NCI-H2081 treated with DMSO at 0.1 percent for 48 hours (cell line): ENCODE measurements at places on chromosomes 2 and 18.

- DNase-seq, result no peak
These were observed 10.4 kb downstream of the CHST10 start for GRCh38 chr2:100407073-100407472.

- DNase-seq, result no peak
These were observed 104.4 kb upstream of the CBLN2 start for GRCh38 chr18:72648481-72648960.

GRCh38 chr2:176002688-176003210 is 682 bp upstream of the LNPK start:
- no peak for DNase-seq

DNA sequence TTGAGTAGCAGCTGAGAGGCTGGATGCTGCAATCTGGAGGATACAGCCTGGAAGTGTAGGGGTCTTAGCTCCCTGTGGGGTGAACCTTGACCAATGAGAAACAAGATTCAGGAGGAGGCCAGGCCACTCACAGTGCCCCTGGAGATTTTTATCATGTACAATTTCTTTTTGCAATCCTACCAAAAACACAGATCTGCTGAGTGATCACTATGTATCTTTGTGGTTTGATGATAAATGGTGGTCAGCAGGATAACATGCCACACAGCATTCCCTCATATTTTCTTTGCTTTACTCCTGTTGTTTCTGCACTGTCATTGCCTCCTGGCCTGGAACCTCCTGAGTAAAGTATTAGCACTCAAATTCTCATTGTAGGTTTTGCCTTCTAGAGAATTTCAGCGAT is 357.9 kb downstream of the THSD7B start:
- no peak for DNase-seq

GRCh38 chr2:210442878-210443277 is 33.7 kb downstream of the LANCL1 start:
- no peak for DNase-seq

- no peak for DNase-seq
These were observed 247.5 kb upstream of the LRATD1 start for GRCh38 chr2:14385043-14385442.

DNA sequence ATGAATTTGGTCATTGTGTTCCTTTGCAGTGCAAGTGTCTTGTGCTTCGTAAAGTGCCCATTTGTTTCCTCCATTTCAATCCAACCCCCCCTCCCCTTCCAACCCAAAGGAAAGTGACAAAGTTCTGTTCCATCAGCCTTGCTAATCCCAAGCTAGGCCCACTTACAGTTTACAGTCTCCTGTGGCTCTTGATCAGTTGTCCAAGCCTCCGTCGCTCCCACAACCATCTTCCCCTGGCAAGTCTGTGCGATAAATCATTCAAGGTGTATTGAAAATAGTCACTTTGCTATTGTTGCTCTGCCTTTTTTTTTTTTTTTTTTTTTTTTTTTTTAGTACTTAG is 6.5 kb downstream of the POU3F3 start:
- DNase-seq, result no peak

DNA sequence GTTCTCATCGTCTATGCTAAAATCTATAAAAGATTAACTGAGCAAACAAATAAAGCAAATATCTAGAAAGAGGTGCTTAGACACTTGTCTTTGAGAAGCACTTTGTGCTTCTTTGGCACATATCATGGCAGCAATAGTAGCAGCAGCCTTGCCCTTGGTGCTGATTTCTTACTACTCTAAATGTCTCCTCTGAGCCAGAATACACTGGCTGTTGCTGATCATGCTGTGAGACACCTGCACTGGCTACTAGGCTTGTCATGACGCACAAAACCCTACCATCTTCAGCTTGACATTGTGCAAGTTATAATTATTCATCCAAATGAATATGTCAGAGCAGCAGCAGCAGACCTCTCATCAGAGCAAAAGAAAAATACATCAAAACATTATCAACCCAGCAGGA is 46.7 kb downstream of the FANCL start:
- DNase-seq, result peak; percentile 91

DNA sequence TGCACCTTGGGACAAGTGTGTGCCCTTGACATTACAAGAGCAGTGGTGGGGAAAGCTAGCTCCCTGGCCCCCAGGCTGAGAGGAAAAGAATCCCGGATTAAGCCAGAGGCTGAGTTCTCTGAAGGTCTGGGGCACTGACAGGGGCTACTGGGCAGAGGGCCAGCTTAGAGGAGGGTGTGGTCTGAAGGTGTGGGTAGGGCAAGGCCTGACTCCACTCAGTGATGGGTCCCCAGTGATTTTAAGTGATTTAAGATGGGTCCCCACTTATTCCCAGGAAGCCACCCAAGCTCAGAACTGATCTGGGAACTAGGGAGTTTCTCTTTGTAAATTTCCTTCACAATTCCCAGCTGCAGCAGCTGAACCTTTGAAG is 8.8 kb downstream of the TMEM37 start:
- no peak for DNase-seq

DNA sequence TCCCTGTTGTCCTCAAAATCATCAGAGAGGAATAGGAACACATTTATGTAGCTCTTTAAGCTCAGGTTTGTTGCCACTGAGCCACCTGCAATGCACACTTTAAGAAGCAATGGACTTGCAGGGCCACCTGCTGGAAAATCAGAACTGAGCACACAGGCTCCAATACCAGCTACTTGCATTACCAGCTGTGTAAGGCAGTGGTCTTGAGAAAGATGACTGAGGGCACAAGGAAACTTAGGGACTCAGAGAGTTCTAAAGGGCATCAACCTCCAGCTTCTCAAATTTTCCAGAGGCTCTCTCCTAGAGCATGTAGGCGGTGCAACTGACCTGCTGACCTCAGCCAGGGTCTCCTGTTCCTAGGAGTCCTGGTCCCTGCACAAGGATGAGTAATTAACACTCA is 2.5 kb upstream of the CNDP2 start:
- peak; percentile 14 for DNase-seq

GRCh38 chr2:85605406-85606115 is 3.1 kb upstream of the TMEM150A start:
- DNase-seq, result no peak

DNA sequence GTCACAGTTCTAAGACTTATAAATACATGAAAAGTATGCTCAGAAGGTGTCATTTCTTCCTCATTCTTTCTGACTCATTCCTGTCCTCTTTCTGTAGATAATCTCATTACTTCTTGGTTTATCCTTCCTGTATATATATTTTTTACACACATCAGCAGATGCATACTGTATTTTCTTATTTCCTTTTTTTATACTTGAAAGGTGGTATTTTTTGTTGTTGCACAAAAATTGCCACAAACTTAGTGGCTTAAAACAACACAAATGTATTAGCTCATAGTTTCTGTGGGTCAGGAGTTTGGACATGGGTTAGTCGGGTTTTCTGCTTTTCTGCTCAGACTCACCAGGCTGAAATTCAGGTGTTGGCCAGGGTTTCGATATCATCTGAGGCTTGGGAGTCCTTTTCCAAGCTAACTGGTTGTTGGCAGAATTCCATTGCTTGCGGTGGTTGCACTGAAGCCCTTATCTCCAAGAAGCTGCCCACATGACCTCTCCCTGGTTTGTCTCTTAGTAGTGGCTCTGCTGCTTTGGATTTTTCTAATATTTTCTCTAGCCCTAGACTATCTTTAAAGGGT is 162.6 kb downstream of the FMNL2 start:
- no peak for DNase-seq

DNA sequence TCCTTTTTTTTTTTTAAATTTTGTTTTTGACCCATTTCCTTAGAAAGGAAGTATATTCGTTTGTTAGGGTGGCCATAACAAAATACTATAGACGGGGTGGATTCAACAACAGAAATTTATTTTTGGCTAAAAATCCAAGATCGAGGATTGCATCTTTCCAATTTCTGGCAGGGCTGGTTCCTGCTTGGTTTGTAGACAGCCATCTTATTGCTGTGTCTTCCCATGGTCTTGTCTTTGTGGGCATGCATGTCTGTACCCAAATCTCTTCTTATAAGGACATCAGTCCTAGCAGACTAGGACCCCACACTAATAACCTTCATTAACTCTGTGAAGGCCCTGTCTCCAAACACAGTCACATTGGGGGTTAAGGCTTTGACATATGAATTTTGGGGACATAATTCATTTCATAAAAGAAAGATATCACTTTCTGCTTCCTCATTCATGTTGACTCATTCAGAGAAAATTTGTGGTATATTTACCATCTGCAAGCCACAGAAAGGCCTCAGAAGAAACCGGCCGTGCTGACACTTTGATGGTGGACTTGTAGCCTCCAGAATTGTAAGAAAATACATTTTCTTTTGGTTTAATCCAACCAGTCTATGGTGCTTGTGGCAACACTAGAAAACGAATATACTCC is 262.1 kb downstream of the LPIN1 start:
- no peak for DNase-seq

DNA sequence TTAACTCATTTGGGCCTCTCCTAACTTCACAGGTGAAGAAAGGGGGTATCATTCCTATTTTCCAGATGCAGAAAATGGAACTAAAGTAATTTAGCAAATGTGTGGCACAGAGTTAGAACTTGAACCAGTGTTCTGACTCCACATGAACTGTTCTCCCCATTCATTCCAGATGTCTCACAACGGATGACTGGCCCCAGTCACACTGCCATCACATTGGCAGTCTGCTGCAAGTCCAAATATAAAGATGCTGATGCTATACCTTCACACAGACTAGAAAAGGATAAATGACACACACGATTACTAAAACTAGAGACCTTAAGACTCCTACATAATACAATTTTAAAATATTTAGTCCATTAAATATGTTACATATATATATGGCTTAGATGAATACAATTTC is 195.7 kb downstream of the NBAS start:
- no peak for DNase-seq

- DNase-seq, result no peak
These were observed 92.2 kb upstream of the CHRNA1 start for GRCh38 chr2:174856447-174856846.

GRCh38 chr2:110727923-110728322 is 4.5 kb upstream of the ACOXL start:
- no peak for DNase-seq

DNA sequence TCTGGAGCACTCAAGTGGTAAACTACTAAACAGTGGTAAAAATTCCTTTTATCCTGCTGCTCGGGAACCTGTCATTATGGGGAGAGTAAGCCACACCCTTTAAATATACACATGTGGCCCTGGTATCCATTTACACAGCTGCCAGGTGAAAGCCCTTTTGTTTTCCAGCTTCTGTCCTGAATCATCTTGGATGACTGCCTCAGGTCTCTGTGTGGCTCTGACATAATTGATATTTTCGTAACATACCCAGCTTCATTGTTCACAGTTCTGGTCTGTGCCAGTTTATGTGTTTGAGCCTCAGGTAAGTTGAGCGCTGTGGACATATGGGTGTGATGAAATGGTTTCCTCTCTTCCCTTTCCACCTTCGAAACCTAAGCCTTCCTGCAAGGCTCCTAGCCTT is 15.7 kb upstream of the TTC39C start:
- DNase-seq, result peak; percentile 98

DNA sequence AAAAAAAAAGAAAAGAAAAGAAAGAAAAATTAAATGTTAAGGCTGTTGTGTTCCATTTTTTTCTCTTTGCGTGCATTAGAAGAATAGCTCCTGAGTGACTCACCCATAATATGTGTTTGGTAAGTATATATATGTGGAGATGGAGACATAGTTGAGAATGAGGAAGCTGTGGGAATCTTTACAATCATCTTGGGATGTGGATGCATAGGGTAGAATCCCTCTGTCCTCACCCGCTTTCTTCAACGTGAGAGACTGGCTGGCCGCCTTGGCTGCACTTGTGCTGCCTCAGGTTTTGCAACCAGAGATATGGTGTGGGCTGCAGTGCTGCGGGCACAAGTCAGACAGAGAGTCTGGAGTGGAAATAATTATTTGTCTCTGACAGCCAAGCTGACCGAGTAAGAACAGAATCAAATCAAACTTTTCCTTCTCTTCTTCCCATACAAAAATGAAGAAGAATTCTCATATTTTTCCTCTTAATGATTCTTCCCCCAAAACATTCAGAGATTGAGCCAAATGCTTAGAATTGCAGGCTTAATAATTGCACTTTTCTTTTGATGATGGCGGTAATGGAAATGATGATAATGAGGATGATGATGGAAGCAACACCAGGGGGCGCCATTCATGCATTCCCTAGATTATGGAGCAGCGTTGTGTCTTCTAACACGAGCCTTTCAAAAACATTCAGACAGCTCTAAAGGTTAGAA is 48.5 kb downstream of the SERPINB7 start:
- no peak for DNase-seq

- no peak for DNase-seq
These were observed 2.4 kb downstream of the SCG2 start for GRCh38 chr2:223599640-223600380.

DNA sequence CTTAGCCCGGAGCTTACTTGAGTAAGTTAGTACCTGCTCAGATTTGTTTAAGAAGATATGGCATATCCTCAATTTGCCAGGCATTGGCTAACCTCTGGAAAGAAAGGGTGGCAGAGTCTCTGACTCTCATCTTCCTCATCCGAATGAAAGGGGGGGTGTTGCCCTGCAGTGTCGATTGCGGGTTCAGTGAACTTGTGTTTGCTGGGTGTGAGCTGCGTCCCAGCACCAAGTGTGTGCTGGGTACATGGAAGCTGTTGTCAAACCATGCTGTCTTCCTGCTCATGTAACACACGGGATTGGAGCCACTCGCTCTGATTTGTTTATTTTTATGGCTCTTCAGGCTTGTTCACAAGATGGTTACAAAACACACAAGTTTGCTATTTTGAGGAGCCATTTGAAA is 171.4 kb upstream of the PXDN start:
- DNase-seq, result no peak

DNA sequence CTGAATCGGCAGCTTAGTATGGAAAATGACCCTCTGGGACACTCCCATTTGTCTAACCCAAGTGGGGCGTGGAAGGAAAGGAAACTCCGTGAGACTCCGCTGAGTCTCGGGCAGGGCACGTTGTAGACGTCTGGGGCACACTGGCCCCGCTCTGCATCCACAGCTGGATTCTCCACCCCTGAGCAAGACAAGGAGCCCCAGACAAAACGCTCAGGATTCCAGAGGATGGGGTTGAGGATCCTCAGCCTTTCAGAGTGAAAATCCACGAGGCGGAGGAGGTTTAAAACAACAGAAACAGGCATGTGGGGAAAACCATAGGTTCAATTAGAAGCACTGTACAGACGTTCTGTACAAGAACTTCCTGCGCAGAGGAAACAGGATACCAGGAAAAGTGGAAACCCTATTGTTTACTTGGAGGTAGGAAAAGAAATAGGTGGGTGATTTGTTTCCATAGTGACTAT is 124.9 kb upstream of the ZNF236 start:
- no peak for DNase-seq

DNA sequence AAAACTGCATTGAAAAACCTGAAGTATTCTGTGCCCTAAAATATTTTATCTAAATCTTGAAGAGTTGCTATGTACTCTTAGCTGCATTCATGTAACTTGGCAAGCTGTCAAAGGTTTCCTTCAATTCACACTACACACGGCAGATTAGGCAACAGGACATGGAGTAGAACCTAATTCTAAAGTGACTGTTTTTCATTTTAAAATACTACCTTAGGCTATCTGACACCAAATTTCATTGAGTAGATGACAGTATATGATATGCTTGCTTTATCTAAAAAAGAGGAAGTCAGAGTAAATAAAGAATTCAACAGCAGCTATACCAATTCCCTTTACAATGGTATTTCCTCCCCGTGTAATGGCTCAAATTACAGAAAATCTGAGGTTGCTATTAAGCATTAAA is 45.4 kb downstream of the EXOC6B start:
- DNase-seq, result no peak

GRCh38 chr2:48120112-48120511 is 213.8 kb upstream of the FBXO11 start:
- no peak for DNase-seq
